MV-4-11 (cell line): ENCODE measurements at places on chromosomes 3 and 15.

- DNase-seq, result peak; percentile 8
Measured at GRCh38 chr3:182983876-182984275, 3.5 kb upstream of the DCUN1D1 start.

DNA sequence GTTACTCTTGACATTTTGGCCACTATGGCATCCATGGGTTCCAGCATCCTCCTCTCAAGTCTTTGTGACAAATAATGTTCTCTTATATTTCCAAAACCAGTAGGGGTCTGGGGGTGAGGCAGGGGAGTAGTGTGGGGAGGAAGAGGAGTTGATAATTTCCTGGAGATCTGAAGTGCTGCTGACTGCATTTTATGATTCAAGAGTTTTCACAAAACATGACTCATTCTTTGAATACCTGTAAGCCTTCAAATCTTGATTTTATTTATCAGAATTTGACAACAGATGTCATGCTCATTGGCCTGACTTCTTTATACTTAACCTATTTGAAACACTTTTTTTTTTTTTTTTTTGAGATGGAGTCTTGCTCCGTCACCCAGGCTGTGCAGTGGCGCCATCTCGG is 98.8 kb upstream of the PLXND1 start:
- no peak for DNase-seq

- no peak for DNase-seq
Measured at GRCh38 chr15:67307156-67307555, 52.6 kb downstream of the IQCH start.

- no peak for DNase-seq
Measured at GRCh38 chr15:94231723-94232468, 535 bp downstream of the MCTP2 start.

DNA sequence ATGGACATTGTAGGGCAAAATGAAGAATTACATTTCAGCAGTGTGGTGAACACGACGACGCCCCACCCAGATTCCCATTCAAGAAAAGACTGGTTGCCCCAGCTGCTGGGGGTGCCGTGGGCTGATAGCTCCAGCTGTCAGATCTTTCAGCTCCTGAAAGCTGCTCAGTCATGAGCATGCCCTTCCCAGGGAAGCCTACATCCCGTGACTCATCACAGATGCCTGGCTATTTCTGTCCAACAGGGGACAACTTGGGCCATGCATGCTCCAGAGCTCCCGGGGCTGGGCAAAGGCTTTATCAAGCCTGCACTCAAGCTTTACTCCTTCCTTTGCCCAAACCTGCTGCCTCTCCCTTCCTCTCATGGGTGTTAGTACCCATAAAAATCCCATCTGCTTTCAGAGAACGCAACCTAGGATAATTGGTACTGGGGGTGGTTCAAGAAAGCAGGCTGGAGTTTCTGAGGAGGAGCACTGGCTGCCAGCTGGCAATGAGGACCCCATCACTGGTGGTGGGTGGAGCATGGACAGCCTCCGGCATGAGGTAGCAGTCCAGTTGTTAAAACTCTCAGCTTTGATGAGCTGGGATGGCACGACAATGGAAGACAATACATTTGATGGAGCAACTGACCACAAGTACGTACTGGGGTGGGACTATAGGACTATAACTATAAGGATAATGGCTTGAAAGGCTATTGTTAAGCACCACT is 16.4 kb upstream of the ST8SIA2 start:
- DNase-seq, result no peak

DNA sequence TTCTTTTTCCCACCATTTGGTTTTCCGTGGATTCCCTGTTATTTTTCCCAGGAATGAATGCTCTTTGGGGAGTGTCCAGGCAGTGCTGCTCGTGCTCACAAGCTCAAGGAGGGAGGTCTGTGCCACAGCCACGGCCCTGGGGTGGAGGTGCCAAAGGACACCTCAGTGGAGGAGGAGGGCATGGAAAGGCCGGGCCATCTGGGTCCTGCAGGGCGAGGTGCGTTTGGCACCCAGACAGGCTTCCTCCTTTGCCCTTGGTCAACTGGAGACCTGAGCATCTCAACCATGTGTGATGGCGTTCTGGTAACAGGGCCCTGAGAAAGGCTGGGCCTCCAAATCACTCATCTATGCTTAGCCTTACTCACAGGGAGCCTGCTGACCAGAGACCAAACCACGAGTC is 25.4 kb downstream of the KY start:
- no peak for DNase-seq

- no peak for DNase-seq
Measured at GRCh38 chr3:159897331-159898075, 91.1 kb upstream of the IL12A start.

GRCh38 chr3:55570271-55570711 is 83.2 kb upstream of the WNT5A start:
- DNase-seq, result no peak

GRCh38 chr3:140509534-140509933 is 168.3 kb upstream of the TRIM42 start:
- DNase-seq, result no peak
